Lung (tissue), 17 donors: ENCODE measurements at places on chromosomes 11 and 22. TPM values are rescaled to one million over a fixed set of nuclear protein-coding genes. Genes with fewer than 3 reads are reported as not detected.

- DNase-seq, result no peak
These were observed 5.6 kb upstream of the LDLRAD3 start for GRCh38 chr11:35938231-35938630.

GRCh38 chr11:67262731-67263675 is 3.3 kb upstream of the GRK2 start:
- peak; percentile 86 for DNase-seq

DNA sequence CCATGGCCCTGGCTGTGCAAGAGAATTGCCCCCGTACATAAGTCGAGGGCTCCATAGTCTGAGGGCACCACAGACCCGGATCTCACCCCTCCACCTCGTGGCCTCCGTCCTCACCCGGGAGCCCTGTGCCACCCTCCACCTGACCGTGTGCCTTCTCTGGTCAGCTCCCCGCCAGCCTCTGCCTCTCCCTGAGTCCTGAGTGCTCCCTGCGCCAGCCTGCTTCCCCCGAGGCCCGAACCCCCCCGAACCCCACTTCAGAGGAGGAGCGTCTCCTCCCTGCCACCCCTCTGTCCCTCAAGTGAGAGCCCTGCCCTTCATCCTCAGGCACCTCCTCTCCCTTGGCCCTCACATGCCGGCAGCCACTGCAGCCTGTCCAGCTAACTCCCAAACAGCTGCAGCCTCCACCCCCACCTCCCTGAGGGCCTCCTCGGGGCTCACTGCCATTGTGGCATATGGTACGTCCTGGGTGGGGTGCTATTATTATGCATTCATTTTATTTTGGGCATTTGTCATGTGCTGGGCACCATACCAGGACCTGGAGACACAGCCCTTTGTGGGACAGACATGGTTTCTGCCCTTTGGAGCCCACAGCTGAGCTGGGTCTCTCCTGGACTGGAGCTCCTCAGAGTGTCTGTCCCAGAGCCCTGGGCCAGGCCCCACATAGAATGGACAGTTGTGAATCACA is 67.2 kb downstream of the MYO7A start:
- no peak for DNase-seq

MOGAT2 gene
- not detected for total RNA-seq

GAS2 gene
- 9.8 TPM for total RNA-seq

GRCh38 chr11:76624500-76625379 is 45.8 kb downstream of the LRRC32 start:
- DNase-seq, result no peak

GRCh38 chr11:43950311-43950855 is 7.9 kb downstream of the C11orf96 start:
- no peak for DNase-seq

DNA sequence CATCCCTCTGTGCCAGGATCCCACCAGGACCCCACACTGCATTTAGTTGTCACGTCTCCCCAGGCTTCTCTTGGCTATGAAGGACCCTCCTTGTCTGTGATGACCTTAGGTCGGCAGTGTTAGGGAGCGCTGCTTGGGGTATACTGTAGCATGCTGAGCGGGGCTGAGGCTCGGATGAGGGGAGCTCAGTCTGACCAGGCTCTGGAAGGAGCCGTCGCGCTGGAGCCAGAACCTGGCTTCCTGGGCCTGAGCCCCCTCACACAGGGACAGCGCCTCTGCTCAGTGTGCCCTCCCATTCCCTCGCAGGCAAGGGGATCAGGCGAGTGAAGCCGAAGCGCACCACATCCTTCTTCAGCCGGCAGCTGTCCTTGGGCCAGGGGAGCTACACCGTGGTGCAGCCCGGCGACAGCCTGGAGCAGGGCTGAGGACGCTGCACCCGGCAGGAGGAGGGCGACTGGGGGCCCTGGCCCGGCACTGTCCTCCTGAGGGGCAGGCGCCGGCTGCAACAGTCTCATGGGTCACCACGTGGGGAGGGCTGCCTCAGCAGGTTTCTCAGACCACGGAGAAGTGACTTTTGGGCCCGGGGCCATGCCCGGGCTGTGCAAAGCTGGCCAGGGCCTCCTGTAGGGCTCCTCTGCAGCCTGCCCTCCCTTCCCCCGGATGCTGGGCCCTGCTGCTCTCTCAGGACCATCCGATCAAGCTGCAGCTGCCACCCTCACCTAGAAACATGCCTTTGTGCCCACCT is 11.5 kb upstream of the NEAT1 start:
- DNase-seq, result no peak

GRCh38 chr22:38753948-38754750 is 1.6 kb downstream of the SUN2 start:
- DNase-seq, result peak; percentile 69

DNA sequence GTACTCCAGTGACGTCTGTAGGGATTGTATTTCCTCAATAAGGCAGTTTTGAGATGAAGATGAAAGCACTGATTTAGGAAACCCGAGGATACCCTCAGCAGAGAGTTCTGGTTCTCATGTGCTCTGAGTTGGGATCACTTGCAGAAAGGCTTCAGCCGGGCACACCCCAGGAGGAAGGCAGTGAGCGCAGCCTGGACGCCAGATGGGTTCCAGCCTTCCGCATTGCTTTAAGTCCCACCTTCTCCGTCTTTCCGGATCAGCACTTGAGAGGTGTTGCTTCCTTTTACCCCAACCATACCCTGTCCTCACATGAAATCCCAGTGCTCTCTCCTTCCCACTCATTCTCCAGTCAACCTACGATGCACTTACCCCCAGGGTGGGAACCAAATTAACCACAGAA is 239.5 kb upstream of the CADM1 start:
- DNase-seq, result no peak

DNA sequence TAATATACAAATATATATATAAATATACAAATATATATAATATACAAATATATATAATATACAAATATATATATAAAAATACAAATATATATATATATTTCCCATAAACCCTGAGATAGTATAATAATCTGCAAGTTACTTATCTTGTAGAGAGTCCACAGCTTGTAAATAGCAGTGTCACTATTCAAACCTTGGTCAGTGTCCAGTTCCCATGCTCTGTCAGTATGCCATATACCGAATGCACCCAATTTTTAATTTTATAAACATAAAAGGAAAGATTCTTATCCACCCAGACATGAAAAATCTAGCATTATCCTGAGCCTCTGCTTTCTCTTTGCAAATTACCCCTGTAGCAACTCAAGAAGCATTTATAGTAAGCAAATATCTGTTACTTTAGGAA is 21.6 kb upstream of the CTSC start:
- DNase-seq, result peak; percentile 69

MS4A3 gene
- total RNA-seq, result 0.25 TPM

PANX3 gene
- total RNA-seq, result not detected

DNA sequence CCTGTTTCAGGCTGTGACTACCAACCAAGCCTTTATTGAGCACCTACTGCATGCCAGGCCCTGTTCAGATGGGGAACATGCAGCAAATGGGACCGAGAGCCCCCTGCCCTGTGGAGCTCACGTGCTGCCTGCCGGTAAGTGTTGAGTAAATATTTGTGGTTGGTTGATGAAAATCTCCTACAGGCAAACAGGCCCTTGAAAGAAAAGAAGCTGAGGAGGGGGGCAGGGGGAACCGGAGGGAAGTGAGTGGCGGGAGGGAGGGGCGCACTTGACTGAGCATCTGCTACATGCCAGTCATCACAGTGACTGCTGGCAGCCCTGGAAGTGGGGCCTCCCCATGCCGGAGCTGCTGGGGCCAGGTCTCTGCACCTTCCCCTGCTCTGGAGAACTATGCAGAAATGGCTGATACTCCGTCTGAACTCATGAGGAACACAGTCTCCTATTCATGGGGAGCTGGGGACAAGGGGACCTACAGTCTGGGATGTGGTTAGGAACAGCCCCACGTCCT is 34.2 kb downstream of the MACROD1 start:
- peak; percentile 71 for DNase-seq
